Activated T-helper 2 cell treated with anti-CD3 and anti-CD28 coated beads, Interferon-gamma antibody, Interleukin-2, Interleukin-4, amounts not matched to agents 10 μg/mL and 5 μg/mL and 100 μg/mL, durations not matched to agents 14 hours and 24 hours and 36 hours (primary cell): ENCODE measurements at places on chromosomes 12 and 14. TPM values are rescaled to one million over a fixed set of nuclear protein-coding genes. Genes with fewer than 3 reads are reported as not detected.
A peak's percentile ranks its signal among the peaks of the same experiment; 100 is the strongest.

DNA sequence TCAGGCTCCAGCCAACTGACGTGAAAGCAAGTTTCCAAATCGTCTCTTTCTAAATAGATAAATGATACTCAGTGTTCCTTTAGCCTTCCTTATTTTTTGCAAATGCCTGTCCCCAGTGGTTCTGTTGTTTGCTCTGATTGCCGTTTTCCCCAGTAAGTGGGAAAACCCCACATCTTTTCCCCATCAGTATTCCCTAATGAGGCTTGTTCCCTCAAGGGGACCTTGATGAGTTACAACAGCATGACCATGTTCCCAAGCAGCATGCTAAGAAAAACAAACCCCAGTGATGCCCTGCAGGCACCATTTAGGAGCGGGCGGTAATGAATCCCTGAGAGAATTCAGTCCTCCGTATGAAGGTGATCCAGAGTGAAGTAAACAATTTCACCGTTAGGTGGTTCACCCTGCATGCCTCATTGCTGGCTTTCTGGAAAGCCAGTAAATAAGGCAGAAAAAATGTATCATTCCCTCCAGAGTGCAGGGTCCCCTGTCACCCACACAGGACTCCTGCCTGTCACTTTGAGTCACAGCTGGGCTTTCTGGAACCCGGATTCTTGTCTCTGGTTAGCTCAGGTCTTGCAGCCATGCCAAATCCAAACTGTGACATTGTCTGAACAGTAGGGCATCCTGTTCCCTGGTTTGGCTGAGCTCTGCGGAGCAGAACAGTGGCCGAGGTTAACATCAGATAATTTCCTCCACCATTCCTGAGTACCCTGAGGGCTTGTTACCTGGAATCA lies 222.6 kb downstream of the RGS6 start:
- no peak for DNase-seq

HSP90B1 gene
- 615 and 617 TPM in 2 replicates for total RNA-seq

ALDH1L2 gene
- total RNA-seq: 1.0 and 1.4 TPM in 2 replicates

DPY19L2 gene
- total RNA-seq: 0.32 and 0.91 TPM in 2 replicates

GRCh38 chr12:67539329-67539728 lies 109.2 kb upstream of the DYRK2 start:
- DNase-seq: no peak

DNA sequence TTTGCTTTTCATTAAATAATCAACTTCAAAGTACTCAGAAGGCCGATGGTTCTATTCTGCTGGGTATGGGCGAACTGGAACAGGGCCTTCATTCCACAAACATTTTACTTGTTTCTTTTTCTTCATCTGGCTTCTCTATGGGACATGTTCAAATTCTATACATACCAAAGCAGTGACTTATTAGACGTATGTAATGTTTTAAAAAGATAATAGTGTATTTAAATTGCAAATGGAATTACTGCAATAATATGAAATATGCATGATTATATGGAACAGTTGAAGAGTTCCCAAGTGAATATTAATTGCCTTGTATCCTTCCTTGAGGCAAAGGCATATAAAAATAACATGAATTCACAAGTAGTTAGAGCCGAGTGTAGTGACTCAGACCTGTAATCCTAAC lies 75.5 kb downstream of the FAR2 start:
- no peak for DNase-seq

GRCh38 chr12:93148412-93148811 lies 219.3 kb upstream of the EEA1 start:
- no peak for DNase-seq

GRCh38 chr12:32727237-32727636 lies 28.5 kb downstream of the YARS2 start:
- DNase-seq: no peak

- DNase-seq: no peak
These were observed 1.0 kb downstream of the KCNA1 start for GRCh38 chr12:4910502-4911315.

GRCh38 chr12:93198086-93198485 lies 179.6 kb upstream of the NUDT4 start:
- no peak for DNase-seq

FGD6 gene
- 0.69 and 1.1 TPM in 2 replicates for total RNA-seq

SRSF9 gene
- 248 and 251 TPM in 2 replicates for total RNA-seq

DNA sequence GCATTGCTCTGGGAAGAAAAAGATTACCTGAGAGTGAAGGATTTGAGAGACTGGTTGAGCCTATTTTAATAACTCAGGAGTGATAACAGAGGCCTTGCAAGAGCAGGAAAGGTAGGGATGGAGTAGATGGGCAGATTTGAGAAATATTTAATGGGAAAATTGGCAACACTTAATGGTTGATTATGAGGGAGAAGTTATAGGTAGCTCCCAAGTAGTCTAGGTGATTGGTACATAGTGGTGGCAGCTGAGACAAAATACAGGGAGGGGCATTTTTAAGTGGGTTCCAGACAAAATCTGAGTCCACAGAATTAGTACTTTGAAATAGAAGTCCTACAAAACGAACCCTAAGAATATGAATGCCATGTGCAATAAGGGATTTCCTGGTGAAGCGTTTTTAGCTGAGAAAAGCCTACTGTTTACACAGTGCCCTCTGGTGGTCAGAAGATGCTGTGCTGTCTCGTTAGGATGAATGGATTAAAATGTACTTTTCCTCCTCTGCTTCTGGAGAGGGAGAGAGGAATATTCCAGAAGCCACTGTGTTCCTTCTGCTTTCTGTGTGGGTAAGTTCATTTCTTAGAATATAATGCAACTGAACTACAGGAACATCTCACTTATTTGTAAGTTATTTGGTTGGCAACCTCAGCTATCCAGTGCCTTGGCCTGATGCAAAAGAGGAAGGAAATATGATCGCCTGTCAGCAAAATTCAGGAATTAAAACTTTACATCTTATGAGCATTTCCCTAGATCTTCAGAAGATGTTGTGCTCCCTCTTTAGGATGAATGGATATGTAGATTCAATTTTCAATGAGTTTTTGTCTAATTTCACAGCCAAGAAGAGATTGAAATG lies 6.5 kb downstream of the ZBTB1 start:
- peak; percentile 51 for DNase-seq

GRCh38 chr12:49133014-49133413 lies 1.8 kb upstream of the TUBA1B start:
- no peak for DNase-seq

- no peak for DNase-seq
These were observed 74.3 kb downstream of the PLEKHA5 start for GRCh38 chr12:19203539-19204506.

DNA sequence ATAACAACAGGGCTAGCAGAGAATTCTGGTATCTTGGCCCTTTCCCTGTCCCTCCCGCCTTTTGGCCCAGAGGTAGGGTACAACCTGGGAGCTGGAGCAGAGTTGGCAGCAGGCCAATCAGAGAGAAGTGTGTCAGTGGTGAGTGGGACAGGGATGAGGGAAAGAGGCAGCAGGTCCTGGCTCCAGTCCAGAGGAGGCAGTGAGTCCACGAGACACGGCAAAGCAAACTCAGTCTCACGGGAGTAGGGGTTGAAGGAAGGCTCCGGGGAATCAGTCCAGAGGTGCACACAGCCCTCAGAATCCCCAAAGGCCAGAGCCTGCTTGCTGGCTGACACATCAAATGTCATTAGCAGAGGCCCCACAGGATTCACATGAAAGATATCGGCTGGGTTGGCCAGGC lies 7.3 kb downstream of the PAN2 start:
- no peak for DNase-seq

DNA sequence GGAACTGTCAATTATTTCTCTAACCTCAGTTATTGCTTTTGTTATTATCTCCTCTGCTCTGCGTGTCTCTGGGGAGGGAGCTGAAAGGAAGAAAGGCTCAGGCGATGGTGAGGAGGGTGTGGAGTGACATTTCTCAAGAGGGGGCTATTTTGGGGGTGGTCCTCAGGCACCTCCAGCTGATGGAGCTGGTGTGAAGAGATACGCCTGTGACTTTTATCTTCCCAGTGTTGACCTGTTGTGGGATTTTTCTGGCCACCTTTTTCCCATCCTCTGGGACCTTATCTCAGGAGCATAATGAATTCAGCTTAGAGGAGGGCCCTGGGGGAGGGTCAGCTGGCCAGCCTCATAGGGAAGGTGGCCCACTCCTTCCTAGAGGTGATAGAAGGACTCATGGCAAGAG lies 26.4 kb downstream of the KCNA5 start:
- no peak for DNase-seq

DNA sequence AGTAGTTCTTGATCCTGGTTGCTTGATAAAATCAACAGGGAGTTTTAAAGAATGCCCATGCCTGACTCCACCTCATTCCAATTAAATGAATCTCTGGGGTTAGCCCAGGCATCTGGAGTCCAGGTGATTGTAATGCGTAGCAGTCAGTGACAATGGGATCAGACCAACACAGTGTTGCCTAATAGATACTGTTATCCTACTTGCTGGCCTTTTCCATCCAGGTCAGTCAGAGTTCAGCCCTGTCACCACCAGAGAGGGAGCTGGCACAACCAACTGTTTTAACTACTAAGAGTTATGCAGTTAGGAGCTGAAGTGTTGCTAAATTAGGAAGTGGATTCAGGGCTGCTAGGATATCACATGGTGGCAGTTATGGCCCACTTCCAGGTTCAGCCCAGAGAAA lies 107.1 kb downstream of the GPR135 start:
- no peak for DNase-seq

DNA sequence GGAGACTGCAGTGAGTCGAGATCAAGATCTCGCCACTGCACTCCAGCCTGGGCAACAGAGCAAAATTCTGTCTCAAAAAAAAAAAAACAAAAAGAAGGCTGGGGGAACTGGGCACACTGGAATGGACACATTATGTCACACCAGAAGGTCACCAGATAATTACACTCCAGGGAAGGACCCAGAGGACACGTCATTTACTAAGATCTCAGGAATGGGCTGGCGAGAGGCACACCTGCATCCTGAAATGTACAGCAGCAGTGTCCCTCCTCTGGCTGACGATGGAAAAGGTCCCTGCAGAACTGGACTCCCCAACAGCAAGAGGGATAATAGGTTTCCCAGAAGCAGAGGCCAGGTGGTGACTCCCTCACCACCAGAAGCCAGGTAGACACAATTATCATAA lies 243.5 kb downstream of the BCL11B start:
- DNase-seq: no peak

DNA sequence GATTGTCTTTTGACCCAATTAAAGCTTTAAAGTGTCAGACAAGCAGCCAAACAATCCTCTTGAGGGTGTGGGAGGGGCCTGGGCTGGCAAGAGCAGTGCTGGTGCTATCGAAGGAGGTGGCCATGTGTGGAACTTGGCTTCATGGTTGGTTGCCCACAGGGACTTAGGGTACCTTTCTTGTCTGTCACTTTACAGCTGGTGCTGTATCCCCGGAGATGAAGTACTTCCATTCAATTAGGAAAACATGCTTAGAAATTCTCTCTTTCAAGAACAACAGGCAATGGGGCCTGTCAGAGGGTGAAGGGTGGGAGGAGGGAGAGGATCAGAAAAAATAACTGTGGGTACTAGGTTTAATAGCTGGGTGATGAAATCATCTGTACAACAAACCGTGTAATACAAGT lies 86.5 kb downstream of the DAAM1 start:
- no peak for DNase-seq

DNA sequence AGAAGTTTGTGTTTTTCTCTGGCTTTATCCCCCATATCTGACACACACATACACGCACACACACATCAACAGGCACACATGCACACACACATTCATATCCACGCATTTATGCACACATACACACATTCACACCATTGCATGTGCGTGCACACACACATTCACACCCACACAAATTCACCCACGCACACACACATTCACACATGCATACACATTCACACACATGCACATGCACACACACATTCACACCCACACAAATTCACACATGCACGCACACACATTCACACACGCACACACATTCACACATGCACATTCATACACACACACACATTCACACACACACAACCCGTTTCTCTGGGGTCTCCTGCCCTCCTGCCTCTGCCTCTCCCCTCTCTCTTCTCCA lies 264.2 kb downstream of the BCL11B start:
- DNase-seq: no peak

GRCh38 chr12:115172521-115172920 lies 488.5 kb upstream of the TBX3 start:
- no peak for DNase-seq

GRCh38 chr12:11731042-11731357 lies 81.5 kb downstream of the ETV6 start:
- DNase-seq: no peak

- DNase-seq: no peak
These were observed 74.1 kb upstream of the SLC38A2 start for GRCh38 chr12:46446645-46447044.

GRCh38 chr12:86723326-86723725 lies 467.1 kb upstream of the MGAT4C start:
- no peak for DNase-seq

- no peak for DNase-seq
These were observed 7.1 kb downstream of the ABCC9 start for GRCh38 chr12:21934173-21934572.

DNA sequence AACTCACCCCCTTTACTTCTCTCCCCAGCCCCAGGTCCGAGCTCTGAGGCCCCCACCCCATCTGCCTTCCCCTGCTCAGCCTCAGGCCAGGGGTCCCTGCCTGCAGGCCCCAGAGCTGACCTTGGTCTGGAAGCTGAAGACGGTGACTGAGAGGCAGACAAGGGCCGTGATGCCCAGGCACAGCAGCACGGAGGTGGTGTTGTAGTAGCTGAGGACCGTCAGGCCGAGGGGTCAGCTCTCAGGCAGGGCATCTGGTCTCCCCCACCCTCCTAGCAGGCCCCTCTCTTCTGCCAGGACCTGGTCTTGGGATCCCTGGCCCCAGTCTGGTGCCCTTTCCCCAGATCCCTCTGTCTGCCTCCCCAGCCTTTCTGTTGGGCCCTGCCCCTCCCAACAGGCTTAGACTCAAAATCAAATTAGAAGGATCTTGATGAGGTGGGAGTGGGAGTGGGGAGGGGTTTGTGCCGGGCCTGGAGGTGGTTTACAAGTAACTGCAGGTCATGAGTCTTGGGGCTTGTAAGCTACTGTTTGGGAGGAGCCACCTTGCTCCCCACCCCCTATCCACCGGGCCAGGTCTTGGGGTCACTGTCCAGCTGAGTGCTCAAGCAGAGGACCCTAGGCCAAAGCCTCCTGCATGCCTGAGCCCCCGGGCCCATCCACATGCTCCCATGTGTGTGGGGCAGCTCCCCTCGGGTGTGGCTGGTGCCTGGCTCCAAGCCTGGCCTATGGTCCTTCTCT lies 14.2 kb downstream of the FAIM2 start:
- no peak for DNase-seq

GRCh38 chr12:22459838-22460490 lies 84.4 kb downstream of the C2CD5 start:
- DNase-seq: no peak

GRCh38 chr14:57479197-57479596 lies 14.5 kb downstream of the CCDC198 start:
- DNase-seq: no peak
